ENCODE measurements at places on chromosomes 2 and 18.

GRCh38 chr2:43685357-43685756 lies 9.1 kb upstream of the C1GALT1C1L start:
- no peak for DNase-seq

GRCh38 chr2:138439733-138440132 lies 61.8 kb upstream of the SPOPL start:
- DNase-seq: no peak

DNA sequence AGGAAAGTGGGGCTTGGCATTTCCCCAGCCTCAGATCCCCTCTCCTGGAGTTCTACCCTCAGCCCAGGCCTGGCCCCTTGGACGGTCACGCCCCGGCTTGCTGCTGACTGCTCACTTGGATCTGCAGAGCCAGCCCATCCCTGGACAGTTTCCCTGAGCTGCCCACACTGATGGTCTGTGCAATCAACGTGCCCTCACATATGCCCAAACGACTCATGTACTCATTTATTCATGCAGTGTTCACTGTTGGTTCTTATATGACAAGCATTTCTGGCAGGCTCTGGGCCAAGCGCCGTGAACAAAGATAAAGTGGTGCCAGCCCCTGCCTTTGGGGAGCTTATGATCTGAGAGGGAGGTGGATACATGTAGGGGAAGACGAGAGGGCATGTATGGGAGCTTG lies 20.3 kb upstream of the GLI2 start:
- DNase-seq: no peak

DNA sequence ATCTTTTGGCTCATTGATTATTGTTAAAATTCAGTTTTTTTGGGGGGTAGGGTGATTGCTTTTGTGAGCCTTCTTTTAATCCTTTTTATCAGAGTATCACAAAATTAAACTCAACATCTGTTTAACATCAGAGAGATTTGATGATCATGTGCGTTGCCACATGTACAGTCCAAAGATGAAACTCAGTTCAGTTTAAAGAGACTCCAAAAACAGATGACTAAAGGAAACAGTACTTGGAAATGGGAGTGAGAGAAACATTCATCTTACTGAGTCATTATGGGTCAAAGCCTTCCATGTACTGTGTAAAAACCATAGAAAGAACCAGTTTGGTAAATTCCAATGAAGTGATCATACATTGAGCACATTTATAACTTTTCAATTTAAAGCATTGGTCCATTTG lies 53.0 kb downstream of the LYPD6 start:
- DNase-seq: no peak

- DNase-seq: no peak
These were observed 239.3 kb downstream of the PRKCE start for GRCh38 chr2:45890819-45891218.

GRCh38 chr2:22035361-22035830 lies 911.6 kb downstream of the TDRD15 start:
- DNase-seq: no peak

GRCh38 chr2:231884438-231885140 lies 41.6 kb downstream of the NPPC start:
- DNase-seq: no peak

DNA sequence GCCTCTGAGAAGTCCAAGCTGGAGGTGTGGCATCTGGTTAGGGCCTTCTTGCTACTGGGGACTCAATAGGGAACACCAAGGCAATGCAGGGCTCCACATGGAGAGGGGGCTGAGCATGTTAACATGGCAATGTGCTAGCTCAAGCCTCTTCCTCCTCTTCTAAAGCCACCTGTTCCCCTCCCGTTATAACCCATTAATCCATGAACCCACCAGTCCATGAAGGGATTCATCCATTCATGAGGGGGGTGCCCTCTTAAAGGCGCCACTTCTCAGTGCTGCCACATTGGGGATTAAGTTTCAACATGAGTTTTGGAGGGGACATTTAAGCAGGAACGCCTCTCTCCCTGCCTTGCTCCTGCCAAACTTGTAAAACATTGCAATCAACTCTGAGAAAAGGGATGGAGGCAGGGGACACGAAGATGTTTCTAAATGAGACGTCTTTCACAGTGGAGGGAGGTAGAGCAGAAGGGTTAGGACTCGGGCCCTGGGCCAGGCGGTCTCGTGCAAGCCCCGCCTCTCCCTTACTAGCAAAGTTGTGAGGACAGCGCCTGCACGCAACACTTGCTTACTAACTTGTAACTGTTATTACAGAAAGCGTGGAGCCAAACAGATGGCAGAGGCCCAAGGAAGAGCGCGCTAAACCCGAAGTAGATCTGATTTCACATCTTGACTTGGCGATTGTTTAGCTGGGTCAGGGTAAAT lies 118.2 kb upstream of the ZNF516 start:
- no peak for DNase-seq

- no peak for DNase-seq
These were observed 318.8 kb downstream of the ZEB2 start for GRCh38 chr2:144201126-144201525.

DNA sequence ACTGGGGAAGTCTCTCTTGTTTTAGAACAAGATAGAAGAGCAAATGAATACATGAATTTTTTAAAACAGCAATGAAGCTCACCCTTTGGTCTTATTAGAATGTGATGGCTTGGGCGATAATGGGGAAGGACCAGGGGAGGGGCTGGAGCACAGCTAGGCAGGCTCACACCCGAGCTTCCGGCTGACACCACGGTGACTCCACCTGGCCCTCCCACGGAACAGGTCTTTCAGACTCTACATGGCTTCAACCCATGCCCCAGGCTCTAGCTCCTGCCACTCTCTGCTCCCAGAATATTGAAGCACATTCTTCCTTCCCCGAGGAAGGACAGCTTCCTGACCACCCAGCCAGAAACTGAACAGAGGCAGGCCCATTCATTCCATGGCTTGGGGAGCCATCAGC lies 127.5 kb upstream of the AGAP1 start:
- DNase-seq: no peak

DNA sequence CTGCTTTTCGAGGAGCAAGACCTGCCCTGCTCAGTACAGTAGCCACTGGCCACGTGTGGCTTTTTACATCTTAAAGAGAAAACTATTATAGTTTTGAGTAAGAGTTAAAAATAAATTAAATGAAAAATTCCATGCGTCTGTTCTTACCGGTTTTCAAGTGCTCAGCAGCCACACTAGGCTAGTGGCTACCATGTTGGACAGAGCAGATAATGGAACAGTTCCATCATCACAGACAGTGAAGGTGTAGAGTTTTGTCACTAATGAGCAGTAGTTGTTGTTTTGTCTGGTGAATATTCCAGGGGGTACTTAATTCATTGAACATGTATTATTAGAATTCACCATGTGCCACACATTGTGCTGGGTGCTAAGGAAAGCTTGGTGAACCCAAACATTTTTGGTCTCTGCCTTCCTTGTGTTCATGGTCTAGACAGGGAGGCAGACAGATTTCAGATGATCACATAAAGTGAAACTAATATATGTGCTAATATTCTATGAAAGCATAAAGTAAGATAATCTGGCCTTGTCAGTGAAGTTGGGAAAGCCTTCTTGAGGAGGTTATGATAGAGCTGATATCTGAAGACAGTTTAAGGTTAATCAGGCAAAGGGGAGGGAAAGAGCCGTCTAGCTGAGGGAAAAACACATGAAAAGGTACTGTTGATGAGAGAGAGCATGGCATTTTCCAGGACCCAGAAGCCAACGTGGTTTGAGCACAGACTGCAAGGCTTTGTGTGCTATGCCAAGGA lies 1.4 kb downstream of the ALMS1 start:
- no peak for DNase-seq

GRCh38 chr2:185807351-185807750 lies 68.7 kb downstream of the FSIP2 start:
- DNase-seq: no peak

- no peak for DNase-seq
These were observed 46.2 kb downstream of the MEIS1 start for GRCh38 chr2:66481100-66481549.

Measured in stimulated activated CD4-positive, alpha-beta T cell treated with anti-CD3 and anti-CD28 coated beads, Interleukin-1b, Interleukin-23, amount 100 ng/mL, for 4 hours (primary cell).